ENCODE measurements at places on chromosomes 7 and 10. TPM values are rescaled to one million over a fixed set of nuclear protein-coding genes. Genes with fewer than 3 reads are reported as not detected.

CYP2C19 gene
- total RNA-seq, result 0.15 TPM

ERVW-1 gene
- total RNA-seq, result not detected

PDE6C gene
- total RNA-seq, result not detected

OR2A1 gene
- not detected for total RNA-seq

Measured in Panc1 (cell line).